Mesenteric fat pad (tissue), 1 donor: ENCODE measurements at places on chromosomes 3 and 15.

DNA sequence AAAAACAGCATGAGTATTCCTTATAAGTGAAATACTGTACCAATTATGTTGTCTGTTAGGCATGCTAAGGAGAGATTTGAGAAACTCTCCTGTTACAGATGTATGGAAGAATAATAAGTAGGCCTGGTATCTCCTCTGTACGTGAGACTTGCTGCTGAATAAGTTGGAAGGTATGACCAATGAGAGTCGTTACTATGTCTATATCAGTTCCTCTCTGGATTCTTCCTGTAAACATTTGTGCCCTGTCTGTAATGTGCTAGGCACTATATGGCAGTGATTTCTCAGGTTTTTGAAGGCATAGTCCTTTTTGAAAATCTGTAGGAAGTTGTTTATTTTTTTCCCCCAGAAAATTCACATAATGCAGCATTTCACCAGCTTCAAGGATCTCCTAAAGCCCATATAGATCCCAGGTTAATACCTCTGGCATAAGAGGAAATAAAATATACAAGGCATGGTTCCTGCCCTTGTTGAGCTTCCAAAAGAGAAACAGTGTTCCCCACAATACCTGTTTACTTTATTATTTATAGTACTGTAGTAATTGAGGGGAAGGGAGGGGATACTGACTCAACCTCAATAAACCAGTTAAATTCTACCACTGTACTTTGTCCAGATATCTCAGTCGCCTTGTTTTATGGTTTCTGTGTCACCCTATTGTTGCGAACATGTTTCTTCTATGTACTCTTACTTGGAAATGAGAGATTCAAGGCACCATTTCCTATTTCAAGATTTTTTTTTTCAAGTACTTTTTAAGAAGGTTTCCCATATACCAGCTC lies 28.6 kb downstream of the MAP2K5 start:
- no peak for DNase-seq

GRCh38 chr3:61333192-61333961 lies 82.1 kb upstream of the FHIT start:
- DNase-seq, result no peak

- no peak for DNase-seq
These were observed 193.1 kb downstream of the ALCAM start for GRCh38 chr3:105559856-105560255.

- no peak for DNase-seq
These were observed 137.4 kb downstream of the NR1I2 start for GRCh38 chr3:119918992-119919933.

- DNase-seq, result no peak
These were observed 125.1 kb upstream of the ZBTB20 start for GRCh38 chr3:115272036-115272824.

- DNase-seq, result no peak
These were observed 120.8 kb downstream of the SLCO3A1 start for GRCh38 chr15:91974321-91974720.
